Naive thymus-derived CD8-positive, alpha-beta T cell (primary cell): ENCODE measurements at places on chromosomes 16 and 17. TPM values are rescaled to one million over a fixed set of nuclear protein-coding genes. Genes with fewer than 3 reads are reported as not detected.

The VPS25 gene
- 51.0 TPM for total RNA-seq

GRCh38 chr17:8116776-8117175 lies 1.5 kb downstream of the ALOXE3 start:
- no peak for DNase-seq
- no peak overlapping the region for H3K27ac ChIP-seq
- peaks cover 3% of the 10 kb centered on the region for H3K36me3 ChIP-seq
- peaks cover 40% of the 10 kb centered on the region for H3K4me1 ChIP-seq
- peak overlapping the region; percentile 62 for H3K4me3 ChIP-seq
- peaks cover 14% of the 10 kb centered on the region for H3K27me3 ChIP-seq

GRCh38 chr17:77036841-77037381 lies 103.9 kb upstream of the SEC14L1 start:
- no peak overlapping the region for H3K27ac ChIP-seq
- no peaks in the 10 kb centered on the region for H3K36me3 ChIP-seq

- peaks cover 3% of the 10 kb centered on the region for H3K27me3 ChIP-seq
- no peaks in the 10 kb centered on the region for H3K4me1 ChIP-seq
- no peak for DNase-seq
- H3K4me3 ChIP-seq = no peak overlapping the region
- no peak overlapping the region for H3K27ac ChIP-seq
Observed at GRCh38 chr17:30580916-30581315, 103.7 kb downstream of the GOSR1 start.

DNA sequence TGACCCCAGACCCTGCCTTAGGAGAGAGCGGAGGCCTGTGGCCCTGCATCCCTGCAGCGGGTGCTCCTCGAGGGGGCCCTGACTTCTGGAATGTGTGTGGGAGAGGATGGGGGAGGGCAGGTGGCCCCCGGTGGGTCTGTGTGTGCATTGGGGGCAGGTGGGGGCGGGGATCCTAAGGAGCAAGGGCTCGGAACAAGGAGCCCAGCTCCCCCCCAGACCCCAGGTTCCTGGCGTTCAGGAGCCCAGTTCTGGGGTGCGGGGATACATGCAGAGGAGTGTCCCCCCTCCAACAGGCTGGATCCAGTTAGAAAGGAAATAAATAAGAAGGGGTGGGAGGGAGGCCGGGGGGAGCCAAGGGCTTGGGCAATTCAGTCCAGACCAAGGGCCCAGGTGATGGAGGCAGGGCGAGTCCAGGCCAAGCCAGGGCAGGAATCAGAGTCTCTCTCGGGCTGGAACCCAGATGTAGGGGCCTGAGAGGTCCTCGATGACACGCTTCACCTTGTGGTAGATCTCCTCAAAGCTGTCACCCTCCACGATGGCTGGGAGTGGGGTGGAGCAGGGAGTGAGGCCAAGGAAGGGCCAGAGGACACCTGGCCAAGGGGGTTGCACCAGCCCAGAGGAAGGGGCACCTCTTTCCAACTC lies 11.2 kb upstream of the ASGR1 start:
- no peak overlapping the region for H3K4me3 ChIP-seq
- H3K4me1 ChIP-seq = peaks cover 7% of the 10 kb centered on the region
- peaks cover 2% of the 10 kb centered on the region for H3K36me3 ChIP-seq
- no peak overlapping the region for H3K27ac ChIP-seq
- no peak for DNase-seq
- H3K27me3 ChIP-seq = no peaks in the 10 kb centered on the region

GRCh38 chr16:75109732-75110243 lies 6.8 kb downstream of the LDHD start:
- H3K27ac ChIP-seq = peak overlapping the region; percentile 34
- peaks cover 4% of the 10 kb centered on the region for H3K27me3 ChIP-seq
- peak overlapping the region; percentile 24 for H3K4me3 ChIP-seq
- no peaks in the 10 kb centered on the region for H3K36me3 ChIP-seq
- H3K4me1 ChIP-seq = peaks cover 34% of the 10 kb centered on the region
